ENCODE measurements at places on chromosomes 2 and 18. TPM values are rescaled to one million over a fixed set of nuclear protein-coding genes. Genes with fewer than 3 reads are reported as not detected.

DNA sequence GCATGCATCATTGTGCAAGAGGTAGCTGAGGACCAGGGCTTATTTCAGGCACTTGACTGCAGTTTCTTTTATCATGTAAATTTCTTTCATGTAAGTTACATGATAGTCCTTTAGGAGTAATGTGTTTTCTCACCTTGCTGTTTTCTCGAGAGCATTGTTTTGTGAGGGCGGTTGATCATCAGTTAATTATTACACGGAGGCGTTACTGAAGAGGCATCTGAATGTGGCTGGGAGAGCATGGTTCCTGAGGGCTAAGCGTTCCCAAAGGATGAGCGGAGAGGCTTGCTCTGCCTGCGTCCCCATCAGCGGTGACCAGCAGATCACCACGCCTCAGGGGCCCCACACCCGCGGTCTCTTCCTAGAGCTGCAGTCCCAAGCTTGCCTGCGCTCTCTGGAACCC is 156.1 kb upstream of the NFATC1 start:
- DNase-seq, result no peak

DNA sequence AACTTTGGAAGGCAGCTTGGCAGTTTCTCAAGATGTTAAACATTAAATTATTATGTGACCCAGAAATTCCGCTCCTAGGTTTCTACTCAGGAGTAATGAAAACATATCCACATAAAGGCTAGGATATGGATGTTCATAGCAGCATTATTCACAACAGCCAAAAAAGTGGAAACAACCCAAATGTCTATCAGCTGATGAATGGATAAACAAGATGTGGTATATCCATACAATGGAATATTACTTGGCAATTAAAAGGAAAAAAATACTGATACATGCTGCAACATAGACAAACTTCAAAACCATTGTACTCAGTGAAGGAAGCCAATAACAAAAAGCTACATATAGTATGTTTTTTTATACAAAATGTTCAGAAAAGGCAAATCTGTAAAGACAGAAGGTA is 12.4 kb upstream of the FAM228A start:
- no peak for DNase-seq

DNA sequence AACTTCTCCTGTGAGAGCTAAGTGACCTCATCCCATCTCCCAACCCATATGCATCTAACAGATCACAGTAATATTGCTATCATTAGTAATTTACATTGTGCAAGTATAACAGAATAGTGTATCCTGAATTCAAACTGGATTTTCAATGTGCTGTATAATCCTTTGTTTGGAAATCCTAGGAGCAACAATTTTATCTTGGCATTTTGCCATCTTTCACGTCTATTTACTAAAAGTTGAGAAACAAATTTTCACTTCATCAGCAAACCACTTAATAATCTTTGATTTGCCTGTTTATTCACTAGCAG is 3.8 kb downstream of the HNRNPLL start:
- DNase-seq, result no peak

DNA sequence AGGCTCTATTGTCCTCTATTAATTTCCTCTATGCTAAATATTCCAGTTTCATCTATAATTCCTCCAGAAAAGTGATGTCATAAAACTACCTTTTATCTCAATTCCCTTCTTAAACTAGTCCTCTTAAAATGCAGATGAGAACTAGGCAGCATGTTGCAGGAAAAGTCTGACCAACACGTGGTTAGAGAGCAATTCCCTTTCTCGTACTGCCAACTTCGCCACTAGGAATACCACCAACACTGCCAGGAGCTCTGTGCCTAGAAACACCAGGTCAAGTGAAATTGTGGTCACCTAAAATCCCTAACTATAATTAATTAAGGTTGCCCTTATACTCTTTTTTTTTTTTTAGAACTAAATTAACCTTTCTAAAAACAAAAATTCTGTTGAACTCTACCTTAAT is 127.7 kb downstream of the PPP1R1C start:
- no peak for DNase-seq

GRCh38 chr2:54949431-54949830 is 100.8 kb downstream of the RTN4 start:
- DNase-seq, result no peak

The CRYGC gene
- not detected for polyA plus RNA-seq

GRCh38 chr2:160061944-160062291 is 497 bp downstream of the PLA2R1 start:
- DNase-seq, result no peak

DNA sequence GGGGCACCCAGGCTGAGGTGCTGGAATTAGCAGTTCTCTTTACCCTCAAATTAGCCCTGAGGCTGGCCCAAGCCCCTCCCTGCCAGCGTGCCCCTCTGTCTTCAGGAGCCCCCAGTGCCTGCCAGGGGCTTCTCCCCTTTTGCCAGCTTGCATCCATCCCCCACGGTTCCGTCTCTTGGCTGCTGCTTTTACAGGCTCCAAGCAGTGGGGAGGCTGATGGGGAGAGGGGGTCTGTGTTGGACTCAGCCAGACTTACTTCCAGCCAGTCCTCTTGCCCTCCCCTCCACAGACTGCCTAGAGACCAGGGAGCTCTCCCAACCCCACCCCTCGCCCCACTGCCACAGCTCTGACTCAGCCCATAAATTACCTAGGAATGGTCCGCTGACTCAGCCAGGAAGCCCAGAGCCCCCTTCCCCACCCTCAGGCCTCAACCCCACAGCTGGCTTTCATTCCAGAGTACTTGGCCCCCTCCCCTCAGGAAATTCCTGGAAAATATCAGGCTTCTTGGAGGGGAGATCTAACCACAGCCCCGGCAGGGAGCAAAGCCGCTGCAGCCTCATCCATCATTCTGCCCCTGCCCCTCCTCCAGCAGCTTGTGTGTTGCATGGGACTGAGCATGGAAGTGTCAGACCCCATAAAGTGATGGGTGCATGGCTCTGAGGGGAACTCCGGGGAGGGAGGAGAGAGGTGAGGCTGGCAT is 184.6 kb downstream of the ZFP36L2 start:
- peak; percentile 89 for DNase-seq

- no peak for DNase-seq
Observed at GRCh38 chr2:226223704-226224103, 575.9 kb downstream of the IRS1 start.

The UGT1A8 gene
- polyA plus RNA-seq, result not detected

- DNase-seq, result no peak
Observed at GRCh38 chr2:195500879-195501278, 156.1 kb upstream of the SLC39A10 start.

The SP5 gene
- 9.2 TPM for polyA plus RNA-seq

DNA sequence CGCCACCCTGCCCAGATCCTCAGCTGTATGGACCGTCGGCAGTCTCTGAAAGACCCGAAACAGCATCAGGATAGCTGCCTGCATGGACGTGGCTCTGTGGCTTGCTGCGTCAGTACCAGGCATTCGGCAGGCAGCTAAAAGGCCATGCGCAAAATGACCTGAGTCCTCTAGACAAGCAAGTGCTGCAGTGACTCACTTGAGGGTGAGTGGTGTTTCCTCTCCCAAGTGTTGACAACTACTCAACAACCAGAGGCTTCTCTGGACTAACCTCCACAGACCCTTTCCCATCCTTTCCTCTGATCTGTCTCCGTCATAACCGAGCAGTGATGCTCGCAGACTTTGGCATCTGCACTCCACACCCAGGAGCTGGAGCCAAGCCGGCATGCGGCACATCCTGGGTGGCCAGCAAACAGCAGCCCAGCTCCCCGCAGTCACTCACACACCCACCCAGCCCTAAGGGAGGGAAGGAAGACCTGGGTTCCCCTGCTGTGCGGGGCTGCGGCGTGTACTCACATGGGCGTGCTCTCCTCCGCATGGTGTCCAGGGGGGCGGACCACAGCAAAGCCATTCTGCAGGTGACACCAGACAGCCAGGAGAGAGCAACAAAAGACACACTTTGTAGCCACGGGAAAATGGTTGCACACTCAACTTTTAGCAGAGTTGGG is 239.3 kb downstream of the TWIST2 start:
- no peak for DNase-seq

The CHST10 gene
- polyA plus RNA-seq, result 12.0 TPM

DNA sequence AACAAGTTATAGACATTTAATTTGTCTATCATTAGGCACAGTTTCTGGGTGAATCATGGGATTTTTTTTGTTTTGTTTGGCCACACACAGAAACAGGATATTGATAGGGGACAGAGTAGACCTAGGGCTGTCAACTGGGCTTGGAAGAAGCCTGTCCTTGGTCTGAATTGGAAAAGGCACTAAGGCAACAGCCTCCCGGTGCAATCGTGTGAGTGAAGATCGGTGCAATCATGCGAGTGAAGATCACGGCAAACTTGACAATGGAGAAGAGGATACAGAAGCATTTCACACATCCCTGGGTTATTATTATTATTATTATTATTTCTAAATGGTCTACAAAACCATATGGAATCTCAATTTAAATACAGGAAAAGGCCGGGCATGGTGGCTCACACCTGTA is 94.5 kb downstream of the ACKR3 start:
- no peak for DNase-seq

GRCh38 chr2:43370146-43370545 is 143.7 kb upstream of the ZFP36L2 start:
- no peak for DNase-seq

- DNase-seq, result no peak
Observed at GRCh38 chr2:138767101-138767500, 13.1 kb downstream of the NXPH2 start.
